ENCODE measurements at places on chromosomes 13 and 19.

DNA sequence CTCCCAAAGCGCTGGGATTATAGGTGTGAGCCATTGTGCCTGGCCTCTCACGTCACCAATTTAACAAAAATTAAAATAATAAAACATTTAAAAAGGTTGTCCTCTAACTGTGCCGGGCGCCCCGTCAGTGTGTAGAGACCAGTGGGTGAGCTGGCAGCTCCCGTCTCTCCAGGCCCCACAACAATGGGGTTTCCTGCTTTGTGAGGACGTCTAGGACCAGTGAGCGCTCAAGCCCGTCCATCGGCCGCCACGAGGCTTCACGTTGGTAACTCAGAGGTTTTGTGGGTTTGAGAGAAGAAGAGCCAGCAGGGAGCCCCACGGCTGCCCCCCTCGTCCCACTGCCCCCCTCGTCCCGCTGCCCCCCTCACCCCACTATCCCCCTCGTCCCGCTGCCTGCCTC lies 4.7 kb downstream of the LSM7 start:
- no peak for DNase-seq

- DNase-seq = no peak
Observed at GRCh38 chr19:5914358-5914774, 312 bp downstream of the CAPS start.

- DNase-seq = no peak
Observed at GRCh38 chr19:19049406-19049805, 14.4 kb upstream of the SLC25A42 start.

DNA sequence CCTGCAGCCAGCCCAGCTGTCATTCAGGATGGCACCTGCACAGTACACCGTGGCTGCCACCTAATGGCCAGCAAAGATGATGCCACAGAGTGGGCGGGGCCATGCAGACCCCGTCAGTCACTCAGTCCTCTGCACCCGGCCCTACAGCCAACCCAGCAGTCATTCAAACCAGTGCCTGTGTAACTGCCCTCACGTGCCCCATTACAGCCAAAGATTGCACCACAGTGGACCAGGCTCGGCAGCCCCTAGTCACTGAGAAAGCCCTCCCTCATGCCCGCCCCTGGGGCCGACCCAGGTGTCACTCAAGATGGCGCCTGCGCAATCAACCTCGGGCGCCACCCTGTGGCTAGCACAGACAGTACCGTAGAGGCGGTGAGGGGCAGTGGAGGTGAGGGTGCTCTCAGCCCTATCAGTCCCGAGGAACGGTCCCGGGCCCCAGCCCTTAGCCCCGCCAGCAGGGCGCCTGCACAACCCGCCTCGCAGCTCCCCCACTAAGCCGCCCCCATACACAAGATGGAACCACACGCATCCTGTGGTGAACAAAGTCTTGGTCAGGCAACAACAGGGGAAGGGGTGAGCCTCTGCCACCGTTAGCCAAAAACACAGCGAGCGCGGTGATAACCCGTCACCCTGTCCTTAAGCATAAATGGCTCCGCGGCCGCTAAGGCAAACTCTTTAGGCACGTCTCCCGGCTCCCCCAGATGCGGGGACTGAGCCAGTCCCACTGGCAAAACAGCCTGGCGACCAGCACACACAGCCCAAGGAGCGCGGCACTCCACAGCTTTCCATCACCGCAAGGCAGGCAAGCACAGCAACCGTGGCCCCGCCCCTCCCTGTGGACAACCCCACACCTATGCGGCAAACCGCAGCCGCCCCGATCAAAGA lies 2.3 kb downstream of the PEG3 start:
- DNase-seq = no peak

- DNase-seq = no peak
Observed at GRCh38 chr19:1649706-1650649, 2.4 kb downstream of the TCF3 start.

- no peak for DNase-seq
Observed at GRCh38 chr13:19072543-19072942, 109.1 kb downstream of the TUBA3C start.

DNA sequence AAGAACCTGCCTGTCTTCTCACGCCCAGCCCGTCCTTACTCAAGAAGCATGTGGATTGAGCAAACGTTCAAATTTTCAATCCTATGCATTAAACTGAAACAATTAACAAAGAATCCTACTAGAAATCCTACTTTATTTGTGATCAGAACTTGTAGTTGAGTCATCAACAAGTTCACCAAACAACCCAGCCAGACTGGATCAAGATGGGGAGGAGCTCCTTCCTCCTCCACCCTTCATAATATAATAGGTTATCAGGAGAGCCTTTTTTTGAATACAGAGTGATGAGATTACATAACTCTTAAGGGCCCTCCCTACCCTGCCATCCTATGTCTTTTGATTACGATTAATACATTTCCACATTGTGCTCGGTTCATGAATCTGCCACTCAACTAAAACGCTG lies 32.7 kb downstream of the SOX21 start:
- no peak for DNase-seq

DNA sequence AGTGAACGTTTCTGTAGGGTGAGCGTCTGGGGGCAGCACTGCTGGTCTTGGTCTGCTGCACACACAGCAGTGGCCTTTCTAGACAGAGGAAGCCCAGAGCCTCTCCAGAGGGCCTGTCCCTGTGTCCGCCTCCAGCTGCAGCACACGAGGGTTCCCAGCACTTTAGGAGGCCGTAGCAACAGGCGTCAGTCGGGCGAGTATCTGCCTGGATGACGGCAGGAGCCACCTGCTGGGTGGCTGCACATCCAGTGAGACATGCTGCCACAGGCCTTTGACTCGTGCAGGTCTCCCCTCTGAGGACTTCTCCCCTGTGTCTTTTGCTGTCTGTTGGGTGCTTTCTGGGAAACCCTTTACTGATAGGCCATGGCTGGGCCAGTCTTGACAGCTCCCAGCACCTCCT lies 22.1 kb downstream of the AP2A1 start:
- DNase-seq = no peak

- DNase-seq = no peak
Observed at GRCh38 chr13:32150239-32150638, 118.7 kb downstream of the FRY start.

DNA sequence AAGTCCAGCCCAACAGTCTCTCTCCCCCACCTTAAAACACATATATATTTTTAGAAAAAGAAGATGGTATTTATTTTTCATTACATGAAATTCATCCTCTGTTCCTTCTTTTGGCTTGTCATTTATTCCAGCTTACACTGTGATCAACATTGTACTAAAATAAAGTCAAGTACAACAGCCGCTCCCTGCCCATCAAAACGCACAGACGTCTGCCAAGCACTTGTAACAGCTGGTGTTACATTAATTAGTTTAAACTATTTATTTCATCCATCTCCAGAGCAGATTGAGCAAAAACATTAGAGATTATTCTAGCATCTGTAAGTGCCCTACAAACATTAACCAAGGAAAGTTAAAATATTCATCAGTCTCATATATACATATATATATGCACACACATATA lies 350.5 kb downstream of the DACH1 start:
- DNase-seq = no peak

- no peak for DNase-seq
Observed at GRCh38 chr19:1130771-1131717, 27.2 kb downstream of the GPX4 start.

- DNase-seq = no peak
Observed at GRCh38 chr13:34381228-34381627, 560.8 kb upstream of the NBEA start.

DNA sequence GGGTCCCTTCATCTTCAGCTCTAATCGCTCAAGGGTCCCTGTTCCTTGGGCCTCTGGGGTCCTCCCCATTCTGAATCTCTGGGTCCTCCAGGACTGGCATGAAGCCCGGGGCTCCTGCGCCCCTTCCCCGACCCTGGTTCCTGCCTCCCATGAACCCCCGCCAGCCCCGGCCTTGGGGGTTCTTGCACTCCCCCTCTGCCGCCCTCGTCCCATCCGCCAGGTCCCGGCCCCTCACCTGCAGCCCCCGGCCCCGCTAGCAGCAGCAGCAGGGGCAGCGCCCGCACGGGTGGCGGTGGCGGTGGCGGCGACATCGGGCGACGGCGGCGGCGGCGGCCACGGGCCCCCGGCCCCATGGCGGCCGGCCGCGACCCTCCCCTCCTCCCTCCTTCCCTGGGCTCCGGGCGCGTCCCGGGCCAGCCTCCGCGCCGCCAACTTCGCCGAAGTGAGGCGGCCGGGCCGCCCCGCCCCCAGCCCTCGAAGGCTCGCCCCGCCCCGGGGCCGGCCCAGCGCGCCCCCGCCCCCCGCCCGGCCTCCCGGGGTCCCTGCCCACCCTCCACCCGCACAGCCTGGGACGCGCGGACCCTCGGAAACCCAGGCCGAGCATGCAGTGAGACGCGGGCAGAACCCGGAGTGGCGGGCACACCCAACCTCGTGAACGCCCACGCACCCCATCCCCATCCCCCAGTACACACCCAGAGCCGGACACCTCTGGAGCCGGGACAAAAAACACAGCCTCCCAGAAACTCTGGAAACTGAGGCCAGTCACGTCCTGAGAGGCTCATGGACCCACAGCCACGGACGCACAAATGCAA lies at the start of gene NOTCH3:
TSS of gene NOTCH3 (minus strand) at position 443 of the 812 bp plus-strand sequence. CDS start at position 353, 90 bp downstream.
- DNase-seq = no peak

GRCh38 chr19:29503140-29503758 lies 22.5 kb upstream of the VSTM2B start:
- no peak for DNase-seq

DNA sequence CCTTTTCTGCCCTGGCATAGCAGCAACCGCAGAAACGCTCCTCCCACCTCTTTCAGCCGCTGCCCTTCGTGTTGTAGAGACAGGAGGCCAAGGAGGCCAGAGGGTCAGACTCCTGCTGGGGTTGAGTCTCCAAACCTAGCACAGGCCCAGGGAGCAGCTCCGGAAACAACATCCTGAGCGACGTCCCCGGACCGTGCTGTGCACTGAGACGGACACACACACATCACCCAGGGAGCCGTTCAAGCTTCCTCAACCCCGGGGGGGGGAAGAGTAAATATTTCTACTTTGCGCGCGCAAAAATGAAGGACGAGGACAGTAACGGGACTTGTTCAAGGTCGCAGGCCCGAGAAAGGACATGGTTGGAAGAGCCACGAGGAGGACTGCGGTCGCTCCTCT lies 657 bp downstream of the ZNF550 start:
- no peak for DNase-seq

GRCh38 chr19:11159598-11160439 lies 4.2 kb upstream of the SPC24 start:
- no peak for DNase-seq

GRCh38 chr13:53100394-53101063 lies 71.9 kb downstream of the OLFM4 start:
- no peak for DNase-seq

- no peak for DNase-seq
Observed at GRCh38 chr13:110047496-110047895, 259.5 kb downstream of the COL4A1 start.

DNA sequence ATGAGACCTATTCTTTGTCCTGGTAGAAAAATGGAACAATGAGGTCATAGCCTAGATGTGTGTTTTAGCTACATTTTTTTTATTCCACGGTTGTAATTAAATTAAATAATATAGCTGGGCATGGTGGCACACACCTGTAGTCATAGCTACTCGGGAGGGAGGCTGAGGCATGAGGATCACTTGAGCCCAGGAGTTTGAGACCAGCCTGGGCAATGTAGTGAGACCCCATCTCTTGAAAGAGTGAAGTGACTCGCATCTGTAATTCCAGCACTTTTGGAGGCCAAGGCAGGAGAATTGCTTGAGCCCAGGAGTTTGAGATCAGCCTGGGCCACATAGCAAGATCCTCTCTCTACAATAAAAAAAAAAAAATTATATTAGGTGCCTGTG lies 11.7 kb upstream of the CBLC start:
- DNase-seq = no peak

DNA sequence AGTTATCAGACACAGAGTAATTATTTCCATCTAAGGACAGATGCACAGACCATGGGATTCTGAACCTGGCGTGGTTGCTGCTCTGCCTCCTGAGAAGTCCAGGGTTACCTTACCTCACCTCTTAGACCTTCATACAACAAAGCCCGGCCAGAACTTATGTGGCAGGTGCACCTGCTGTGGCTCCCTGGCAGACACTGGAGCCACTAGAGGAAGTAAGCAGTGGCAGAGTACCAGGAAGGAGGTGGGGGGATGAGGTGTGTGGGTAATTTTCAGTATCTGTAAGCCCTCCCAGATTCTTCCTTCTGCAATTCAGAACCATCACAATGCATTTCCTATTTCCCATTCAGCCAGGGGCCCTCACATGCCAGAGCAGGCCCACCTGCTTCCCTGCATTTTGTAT lies 106.1 kb upstream of the DOCK9 start:
- DNase-seq = no peak

GRCh38 chr19:28956421-28956820 lies 256.5 kb downstream of the UQCRFS1 start:
- DNase-seq = no peak

DNA sequence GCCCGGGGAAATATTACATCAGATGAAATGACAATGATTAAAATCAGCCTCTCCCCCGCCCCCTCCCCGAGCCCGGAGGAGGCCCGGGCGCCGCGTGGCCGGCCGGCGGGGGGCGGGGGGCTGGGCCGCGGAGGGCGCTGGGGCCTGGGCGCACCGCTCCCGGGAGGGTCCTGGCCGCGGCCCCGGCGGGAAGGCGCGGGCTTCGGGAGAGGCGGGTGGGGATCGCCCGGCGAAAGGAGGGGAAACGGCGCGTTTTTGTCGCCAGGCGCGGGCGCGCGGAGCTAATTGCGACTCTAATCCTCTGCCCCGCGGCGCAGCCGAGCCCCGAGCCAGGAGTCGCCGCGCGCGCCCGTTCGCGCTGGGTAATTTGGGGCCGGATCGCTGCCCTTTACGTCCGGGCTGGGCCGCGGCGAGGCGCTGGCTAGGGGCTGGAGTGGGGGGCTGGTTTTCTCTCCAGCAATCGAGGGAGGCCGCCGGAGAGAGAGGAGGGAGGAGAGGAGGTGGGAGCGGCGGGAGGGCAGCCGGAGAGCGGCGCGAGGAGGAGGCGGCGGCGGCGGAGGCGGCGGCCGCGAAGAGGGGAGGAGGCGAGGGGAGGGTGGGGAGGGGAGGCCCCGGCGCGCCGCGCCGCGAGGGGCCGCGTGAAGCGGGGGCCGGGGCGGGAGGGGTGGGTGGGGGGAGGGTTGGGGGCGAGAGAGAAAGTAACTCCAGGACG lies at the start of gene KCTD15:
TSS of gene KCTD15 (plus strand) at position 707 of the 712 bp plus-strand sequence. CDS start 3,585 bp downstream, outside the sequence.
- DNase-seq = no peak

- DNase-seq = no peak
Observed at GRCh38 chr13:89520468-89520867, 1827.0 kb upstream of the MIR17HG start.

DNA sequence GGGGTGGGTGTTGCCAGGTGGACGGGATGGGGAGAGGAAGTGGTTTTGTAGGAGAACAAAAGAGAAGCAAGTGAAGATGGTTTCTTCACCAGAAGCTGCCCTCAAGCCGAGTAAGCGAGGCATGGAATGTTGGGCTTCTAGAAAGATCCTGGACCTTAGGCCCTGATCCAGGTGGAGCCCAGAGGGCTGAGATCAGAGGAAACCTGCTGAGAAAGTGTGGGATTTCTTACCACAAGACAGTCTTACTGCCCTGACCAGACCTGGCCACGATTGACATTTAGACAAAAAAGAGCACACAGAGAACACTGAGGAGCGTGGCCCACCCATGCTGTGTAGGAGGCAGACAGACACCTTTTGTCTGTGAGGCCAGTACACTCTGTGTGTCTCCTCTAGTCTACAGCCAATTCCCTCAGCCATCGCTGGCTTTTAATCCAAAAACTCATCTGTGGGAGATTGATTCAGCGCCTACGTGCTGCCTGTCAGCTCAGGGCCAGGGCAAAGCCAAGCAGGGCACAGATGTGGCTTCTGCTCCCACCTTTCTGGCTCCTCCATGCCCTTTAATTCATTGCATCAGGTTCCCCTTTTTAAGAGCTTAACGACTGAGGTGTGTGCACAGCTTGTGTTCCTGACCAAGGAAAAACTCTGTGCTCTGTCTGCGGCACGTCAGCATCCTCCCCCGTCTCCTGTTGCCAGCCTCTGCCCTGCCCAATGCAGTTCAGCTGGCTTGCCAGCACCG lies 123.3 kb downstream of the AKAP11 start:
- no peak for DNase-seq

Data from NCI-H2081 treated with DMSO at 0.1 percent for 48 hours (cell line).